Activated T-cell treated with anti-CD3 and anti-CD28 coated beads, Interleukin-2, amount 50 U/mL, for 48 hours (primary cell): ENCODE measurements at places on chromosomes 12 and 14.

GRCh38 chr12:127334365-127334764, 932.6 kb upstream of the TMEM132C start:
- DNase-seq = no peak

DNA sequence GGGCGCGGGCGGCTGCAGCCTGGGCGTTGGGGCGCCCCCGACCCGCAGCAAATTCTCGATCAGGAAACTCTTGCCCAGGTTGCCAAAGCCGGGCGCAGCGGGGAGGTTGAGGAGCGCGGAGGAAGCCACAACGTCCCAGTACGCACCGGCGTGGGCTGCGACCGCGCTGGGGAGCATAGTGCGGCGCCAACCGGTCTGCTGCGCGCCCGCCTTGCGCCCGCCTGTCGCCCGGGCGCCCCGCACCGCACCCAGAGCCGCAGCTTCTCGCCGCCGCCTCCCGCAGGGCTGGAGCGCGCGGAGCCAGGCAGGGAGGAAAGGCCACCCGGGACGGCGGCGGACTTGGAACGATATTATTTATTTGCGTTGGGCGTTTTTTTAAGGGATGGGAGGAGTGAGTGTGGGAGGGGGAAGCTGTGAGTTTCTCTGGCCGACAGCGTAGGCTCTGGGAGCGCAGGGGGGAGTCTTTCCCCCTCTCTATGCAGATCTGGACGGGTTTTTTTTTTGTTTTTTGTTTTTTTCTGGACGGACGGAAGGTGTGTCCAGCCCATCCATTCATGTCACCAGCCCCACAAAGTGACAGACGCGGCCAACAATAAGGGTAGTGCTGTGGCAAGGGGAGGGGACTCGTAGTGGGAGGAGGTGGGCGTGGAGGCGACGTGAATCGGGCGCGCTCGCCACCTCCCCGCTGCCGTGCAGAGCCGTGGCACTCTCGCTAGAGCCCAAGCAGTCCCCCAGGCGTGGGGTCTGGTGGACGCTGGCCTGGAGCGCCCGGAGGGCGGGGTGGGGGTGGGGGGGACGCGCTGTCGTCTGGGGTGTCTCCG, at the start of gene DBX2:
TSS of gene DBX2 (minus strand) at position 349 of the 821 bp plus-strand sequence. CDS start at position 177, 172 bp downstream.
- DNase-seq = no peak

GRCh38 chr14:96084796-96085195, 45.6 kb downstream of the C14orf132 start:
- DNase-seq = no peak

DNA sequence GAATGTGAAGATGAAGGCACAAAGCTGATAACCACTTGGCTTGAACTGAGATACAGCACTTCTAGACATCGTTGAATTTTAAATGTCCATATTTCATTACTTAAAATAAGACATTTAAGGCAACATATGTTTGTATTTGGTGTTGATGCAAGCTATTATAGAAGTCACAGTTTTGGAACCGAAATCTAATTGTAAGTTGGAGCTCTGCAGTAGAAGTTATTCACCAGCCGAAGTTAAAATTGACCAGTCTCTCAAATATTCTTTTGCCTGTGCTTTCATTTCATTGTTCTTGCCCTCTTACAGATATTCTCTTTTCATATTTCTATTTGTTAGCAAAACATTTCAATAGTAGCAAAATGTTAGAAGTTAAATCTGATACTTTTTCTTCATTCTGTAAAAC, 332.7 kb downstream of the PDZRN4 start:
- no peak for DNase-seq

DNA sequence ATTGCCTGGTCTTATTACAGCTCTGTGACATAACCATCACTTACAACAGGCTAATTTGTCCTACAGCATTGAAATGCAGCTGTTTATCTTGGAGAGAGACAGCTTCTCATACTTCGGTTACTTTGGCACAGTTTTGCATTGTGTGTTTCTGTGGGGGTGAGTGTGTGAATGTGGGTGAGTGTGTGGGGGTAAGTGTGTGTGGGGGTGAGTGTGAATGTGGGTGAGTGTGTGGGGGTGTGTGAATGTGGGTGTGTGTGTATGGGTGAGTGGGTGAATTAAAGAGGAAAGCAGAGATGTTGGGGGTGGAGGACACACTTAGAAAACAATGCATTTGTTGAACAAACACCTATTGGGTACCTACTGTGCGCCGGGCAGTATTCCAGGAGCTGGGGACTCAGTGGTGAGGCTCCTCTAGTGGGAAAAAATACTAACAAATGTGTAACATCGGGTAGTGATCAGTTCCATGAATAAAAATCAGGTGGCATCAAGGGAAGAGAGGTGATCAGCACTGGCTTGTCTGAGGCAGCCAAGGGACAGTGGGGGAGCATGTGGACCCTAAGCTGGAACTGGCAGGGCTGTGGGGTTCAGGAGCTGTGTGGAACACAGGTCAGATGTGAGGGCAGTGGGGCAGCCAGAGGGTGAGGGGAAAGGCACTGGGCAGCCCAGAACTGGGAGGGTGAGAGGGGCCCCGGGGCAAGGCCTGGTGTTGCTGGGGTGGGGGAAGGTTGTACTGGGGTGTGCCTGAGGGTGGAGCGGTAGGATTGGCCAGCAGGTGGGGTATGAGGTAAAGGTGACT, 44.1 kb upstream of the AMN start:
- peak; percentile 18 for DNase-seq

GRCh38 chr14:78637489-78637888, 467.3 kb downstream of the NRXN3 start:
- DNase-seq = no peak

DNA sequence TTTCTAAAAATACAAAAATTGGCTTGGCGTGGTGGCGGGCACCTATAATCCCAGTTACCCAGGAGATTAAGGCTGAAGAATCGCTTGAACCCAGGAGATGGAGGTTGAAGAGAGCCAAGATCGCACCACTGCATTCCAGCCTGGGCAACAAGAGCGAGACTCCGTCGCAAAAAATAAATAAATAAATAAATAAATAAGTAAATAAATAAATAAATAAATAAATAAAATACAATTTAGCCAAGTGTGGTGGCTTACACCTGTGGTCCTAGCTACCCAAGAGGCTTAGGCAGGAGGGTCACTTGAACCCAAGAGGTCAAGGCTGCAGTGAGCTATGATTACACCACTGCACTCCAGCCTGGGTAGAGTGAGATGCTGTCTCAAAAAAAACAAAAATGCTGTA, 26.5 kb upstream of the SPTSSA start:
- DNase-seq = no peak

DNA sequence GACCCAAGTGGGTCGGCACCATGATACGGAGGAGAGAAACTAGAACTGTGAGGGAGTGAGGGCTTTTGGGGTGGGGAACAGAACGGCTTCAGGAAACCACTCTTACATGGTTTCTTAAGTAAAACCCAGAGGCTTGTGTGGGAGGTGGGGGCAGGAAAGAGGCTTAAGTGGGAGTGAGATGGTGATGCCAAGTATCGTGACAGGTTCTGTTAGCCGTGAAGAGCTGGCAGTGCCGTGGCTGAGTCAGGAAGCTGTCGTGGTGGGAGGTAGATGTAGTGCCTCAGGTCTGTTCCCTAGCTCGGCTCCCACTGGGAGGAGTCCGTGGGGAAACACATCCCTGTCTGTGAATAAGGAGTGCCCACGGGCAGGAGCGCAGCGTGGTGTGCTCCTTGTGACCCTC, 185.8 kb upstream of the FKBP4 start:
- DNase-seq = no peak

DNA sequence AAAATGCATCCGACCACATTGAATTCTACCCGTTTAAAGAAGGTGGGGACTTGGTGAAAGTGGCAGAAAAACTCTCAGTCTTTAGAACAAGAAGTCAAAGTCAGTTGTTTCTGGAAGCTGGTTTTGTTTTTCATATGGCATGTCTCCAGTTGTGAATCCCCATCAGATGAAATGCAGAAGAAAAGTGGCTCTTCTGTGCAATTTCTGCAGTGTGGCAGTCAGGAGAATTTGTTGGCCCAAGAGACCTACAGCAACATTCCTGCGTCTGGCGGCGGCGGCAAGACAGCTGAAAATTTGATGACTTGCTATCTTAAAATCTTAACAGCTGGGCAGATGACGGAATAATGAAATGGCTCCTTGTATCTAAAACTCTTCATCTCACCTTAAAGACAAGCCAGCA, 201.5 kb downstream of the FOXN3 start:
- DNase-seq = no peak

DNA sequence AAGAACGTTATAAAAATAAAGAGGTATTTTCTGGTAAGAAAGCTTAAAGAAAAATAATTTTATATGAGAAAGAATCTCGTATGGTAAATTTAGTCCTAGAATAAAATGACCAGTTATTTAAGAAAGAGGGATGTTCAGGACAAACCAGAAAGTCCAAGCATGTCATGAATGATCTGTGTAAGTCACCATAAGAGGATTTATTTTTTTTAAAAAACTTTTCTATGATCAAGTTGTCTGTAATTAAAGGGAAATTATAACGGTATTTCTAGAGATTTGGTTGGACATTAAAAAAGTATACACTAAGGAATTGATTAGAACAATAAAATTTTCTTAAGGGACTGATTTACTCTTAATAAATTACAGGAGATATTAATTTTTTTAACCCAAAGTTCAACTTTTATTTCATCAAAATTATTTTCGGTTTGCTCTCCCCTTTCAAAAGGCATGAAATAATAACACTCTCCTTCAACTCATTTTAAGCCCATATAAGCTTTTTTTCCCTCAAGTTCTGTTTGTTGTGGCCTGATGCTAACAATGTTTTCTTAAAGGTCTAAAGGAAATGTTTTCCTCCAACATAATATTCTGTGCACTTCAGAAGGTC, 49.9 kb upstream of the CPSF6 start:
- DNase-seq = no peak

GRCh38 chr12:30927222-30927611, 669 bp downstream of the TSPAN11 start:
- no peak for DNase-seq

- no peak for DNase-seq
Measured at GRCh38 chr12:90621927-90622326, 333.0 kb downstream of the CCER1 start.

DNA sequence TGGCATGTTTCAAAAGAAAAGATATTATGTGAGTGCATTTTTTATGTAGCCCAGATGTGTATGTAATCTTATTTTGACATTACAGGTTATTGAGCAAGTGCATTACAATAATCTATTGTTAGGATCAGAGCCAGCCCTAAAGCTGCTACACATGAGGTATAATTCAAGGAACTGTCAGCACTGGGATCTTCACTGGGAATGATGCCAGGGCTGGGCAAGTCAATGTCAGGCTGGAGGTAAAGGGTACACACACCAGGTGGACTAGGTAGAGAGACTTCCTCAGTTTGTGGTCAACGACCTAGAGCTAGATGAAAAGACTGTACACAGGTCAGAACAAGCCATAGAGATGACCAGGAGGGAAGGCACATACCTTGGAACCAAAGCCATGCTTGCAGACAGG, 15.4 kb downstream of the TRIM9 start:
- DNase-seq = no peak

GRCh38 chr14:103542605-103543088, 13.7 kb downstream of the TRMT61A start:
- DNase-seq = no peak
